ENCODE measurements at places on chromosomes 7 and 10. TPM values are rescaled to one million over a fixed set of nuclear protein-coding genes. Genes with fewer than 3 reads are reported as not detected.

Gene MMD2
- not detected for total RNA-seq

Gene POLR1F
- 13.7 TPM for total RNA-seq

Gene SUN3
- not detected for total RNA-seq

Gene FRMD4A
- total RNA-seq, result 28.5 TPM

Gene ZNF273
- 3.4 TPM for total RNA-seq

Gene AKR1B15
- not detected for total RNA-seq

Gene SMARCD3
- 41.3 TPM for total RNA-seq

Gene NRCAM
- total RNA-seq, result 0.28 TPM

Gene SLC26A4
- total RNA-seq, result 0.46 TPM

Gene HOXA10
- 13.7 TPM for total RNA-seq

Gene FAM107B
- 11.1 TPM for total RNA-seq

Gene CFAP46
- total RNA-seq, result 2.2 TPM

Gene TMEM229A
- not detected for total RNA-seq

Gene SAMD9L
- 17.0 TPM for total RNA-seq

Gene OPN1SW
- not detected for total RNA-seq

Gene LFNG
- total RNA-seq, result 16.6 TPM

Gene CYP26C1
- 0.09 TPM for total RNA-seq

Gene ZNF92
- 8.9 TPM for total RNA-seq

Gene SFMBT2
- 0.14 TPM for total RNA-seq

Gene SLC25A40
- total RNA-seq, result 7.3 TPM

Gene PTPRE
- total RNA-seq, result 9.5 TPM

Gene SKIDA1
- total RNA-seq, result 0.30 TPM

Gene NUTM2E
- not detected for total RNA-seq

Gene TMEM273
- not detected for total RNA-seq

Gene DNAAF5
- total RNA-seq, result 24.6 TPM

Gene ITPRID1
- not detected for total RNA-seq

Gene TRIL
- 0.65 TPM for total RNA-seq

Gene PRRT4
- total RNA-seq, result not detected

Gene TACC2
- total RNA-seq, result 7.8 TPM

Gene ZNF804B
- total RNA-seq, result not detected

Gene CDNF
- total RNA-seq, result 0.51 TPM

Gene EPHA1
- not detected for total RNA-seq

Gene SLC18A3
- not detected for total RNA-seq

Gene HMX3
- not detected for total RNA-seq

Gene SNX10
- total RNA-seq, result 0.32 TPM

Gene CNNM1
- 0.14 TPM for total RNA-seq

Gene ZNF655
- 49.6 TPM for total RNA-seq

Gene TMEM213
- not detected for total RNA-seq

Gene ASAH2
- 2.3 TPM for total RNA-seq

Gene UPK3B
- not detected for total RNA-seq

Gene CRYGN
- total RNA-seq, result not detected

Gene CDH23
- total RNA-seq, result under 0.01 TPM

Gene MYL10
- total RNA-seq, result not detected

Gene CTNNA3
- total RNA-seq, result under 0.01 TPM

Gene GNGT1
- not detected for total RNA-seq

Gene VAX1
- not detected for total RNA-seq

Gene RBM17
- 47.9 TPM for total RNA-seq

Gene NAPEPLD
- 11.0 TPM for total RNA-seq

Gene CRPPA
- 2.7 TPM for total RNA-seq
